ENCODE measurements at places on chromosomes 12 and 14.

DNA sequence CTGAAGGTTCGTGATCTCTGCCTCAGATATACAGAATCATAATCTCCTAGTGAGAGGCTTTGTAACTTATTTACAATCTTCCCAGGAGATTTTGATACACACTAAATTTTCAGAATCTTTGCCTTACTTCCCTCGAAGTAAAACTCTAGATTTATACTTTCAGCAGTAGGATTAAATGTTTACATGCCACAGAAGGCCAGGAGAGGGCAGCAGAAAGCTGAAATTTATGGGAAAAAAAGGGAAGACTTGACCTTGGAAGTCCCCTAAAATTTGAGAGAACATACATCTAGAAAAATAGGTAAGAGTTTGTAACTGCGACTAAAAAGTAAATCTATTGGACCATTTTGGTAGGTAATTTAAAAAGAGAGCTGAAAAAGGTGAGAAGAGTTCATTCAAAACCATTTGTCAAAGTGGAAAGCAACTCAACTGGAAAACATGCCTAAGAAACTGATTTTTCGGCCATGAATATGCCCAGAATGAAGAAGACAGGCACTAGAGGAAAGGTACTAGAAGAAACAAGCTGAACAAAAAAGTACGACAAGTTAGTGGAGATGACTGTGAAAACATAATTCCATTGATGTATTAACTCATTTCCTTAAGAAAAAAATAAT is 242.0 kb upstream of the MDGA2 start:
- DNase-seq, result no peak

GRCh38 chr12:122021822-122022392 is at the start of gene BCL7A:
Gene BCL7A, plus strand, starts transcription at chr12:122021884. Its CDS starts 208 bp downstream, at chr12:122022092.
- peak; percentile 31 for DNase-seq

DNA sequence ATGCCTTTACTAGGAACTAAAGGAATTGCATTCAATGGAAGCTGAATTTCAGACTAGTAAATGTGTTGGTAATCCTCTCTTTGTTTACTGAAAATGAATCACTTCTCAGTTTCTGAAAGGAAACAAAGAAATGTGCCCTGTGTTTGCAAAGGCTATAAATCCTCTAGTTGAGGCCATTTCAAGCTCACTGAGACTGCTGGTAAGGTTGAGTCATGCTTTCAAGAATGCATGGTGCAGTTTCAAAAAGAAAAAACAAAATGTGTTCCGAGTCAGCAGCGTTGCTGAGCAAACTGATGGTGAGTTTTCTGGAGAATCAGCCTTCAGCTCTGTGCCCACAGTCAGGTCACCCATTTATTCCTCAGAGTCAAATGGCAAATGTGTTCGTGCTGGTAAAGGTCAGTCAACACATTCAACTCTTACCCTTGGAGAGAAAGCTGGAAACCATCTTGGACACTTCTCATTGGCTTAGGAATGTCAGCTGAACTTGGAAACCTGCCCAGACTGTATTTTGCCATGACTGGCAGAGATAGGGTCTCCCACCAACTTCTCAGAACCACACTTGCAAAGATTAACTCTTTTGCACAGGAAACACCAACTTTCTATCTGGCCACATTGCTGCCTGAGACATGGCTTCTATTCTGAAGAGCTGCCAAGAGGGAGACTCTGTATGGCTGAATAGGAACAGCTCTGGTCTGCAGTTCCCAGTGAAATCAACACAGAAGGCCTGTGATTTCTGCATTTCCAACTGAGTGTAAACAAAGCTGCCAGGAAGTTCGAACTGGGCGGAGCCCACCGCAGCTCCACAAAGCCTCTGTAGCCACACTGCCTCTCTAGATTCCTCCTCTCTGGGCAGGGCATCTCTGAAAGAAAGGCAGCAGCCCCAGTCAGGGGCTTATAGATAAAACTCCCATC is 484.4 kb downstream of the ATP23 start:
- no peak for DNase-seq

- DNase-seq, result no peak
Measured at GRCh38 chr14:30252151-30252550, 306.8 kb upstream of the G2E3 start.

DNA sequence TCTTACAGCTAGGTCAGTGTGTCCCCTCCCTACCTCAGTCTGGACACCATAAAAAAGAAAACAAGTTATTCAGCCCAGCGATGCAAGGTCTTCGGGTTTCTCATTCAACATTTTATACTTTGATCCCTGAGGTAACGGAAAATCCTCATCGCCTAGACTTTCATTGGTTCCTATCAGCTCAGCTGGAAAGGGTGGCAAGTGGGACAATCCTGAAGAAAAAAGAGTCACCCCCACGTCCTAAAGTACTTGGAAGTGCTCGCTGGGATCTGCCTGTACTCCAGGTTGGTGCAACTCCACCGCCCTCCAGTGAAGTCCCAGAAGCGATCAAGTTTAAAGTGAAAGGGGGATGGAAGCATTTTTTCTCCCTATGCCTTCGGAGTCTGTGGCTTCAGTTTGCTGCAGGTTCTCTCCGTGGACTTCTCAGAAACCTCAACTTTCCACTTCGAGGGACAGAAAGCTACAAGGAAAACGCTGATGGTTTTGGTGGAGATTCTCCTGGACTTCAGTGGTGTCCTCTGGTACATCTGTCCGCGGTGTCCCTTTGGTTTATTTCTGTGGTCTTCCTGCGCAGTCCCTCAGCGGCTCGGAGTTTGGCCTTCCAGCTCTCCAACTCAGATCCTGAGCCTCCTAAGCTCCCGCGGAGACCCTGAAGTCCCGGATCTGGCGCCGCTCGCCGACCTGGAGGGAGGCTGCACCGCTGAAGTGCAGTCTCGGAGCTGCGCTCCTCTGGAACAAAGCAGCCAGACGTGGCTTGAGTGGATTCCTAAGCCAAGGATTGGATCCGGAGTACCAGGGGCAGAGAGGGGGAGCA is 1.8 kb upstream of the LRFN5 start:
- DNase-seq, result no peak

DNA sequence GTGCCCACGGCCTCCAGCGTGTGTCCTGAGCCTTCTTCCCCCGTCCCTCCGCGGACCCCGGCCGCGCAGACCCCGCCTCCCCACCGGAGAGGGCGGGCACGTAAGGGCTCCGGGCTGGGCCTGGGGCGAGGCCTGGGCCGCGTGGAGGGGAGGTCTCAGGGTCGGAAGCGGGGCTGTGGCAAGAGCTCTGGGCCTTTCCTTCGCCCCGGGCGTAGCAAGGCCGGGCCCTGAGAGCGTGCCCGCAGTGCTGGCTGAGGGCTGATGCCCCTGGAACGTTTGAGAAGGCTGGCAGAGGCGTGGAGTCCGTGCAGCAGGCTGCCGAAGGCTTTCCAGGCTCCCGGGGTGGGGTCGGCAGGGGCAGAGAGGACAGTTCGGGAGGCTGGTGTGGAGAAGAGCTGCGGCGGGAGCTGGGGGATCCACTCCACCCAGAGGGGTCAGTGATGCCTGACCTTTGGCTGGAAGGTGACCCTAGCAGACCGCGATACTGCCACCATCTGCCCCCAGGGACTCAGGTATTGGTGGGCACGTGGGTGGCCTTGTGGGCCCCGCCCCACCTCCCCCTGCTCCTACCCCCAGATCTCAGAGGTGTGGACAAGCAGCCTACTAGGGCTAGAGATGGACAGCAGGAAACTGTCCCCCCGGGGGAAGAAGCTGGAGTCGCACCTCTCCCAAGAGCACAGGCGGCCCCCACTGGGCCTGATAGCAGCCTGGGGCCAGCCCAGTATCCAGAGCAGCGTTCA is 558 bp downstream of the TEX22 start:
- no peak for DNase-seq

DNA sequence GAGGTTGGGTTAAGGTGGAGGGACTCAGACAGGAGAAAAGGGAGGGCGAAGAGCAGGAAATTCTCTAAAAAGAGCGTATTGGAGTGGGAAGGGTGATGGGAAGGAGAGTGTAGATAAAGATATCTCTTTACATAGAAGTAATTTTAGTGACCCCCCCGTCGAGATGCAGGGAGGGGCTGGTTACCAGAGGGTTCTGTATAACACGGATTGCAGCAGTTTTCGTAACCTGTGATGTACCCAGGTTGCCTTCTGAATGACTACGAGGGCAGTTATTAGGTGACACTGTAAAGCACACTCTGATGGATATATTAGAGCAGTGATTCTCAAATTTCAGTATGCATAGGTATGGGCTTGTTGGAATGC is 443 bp downstream of the DNAL1 start:
- no peak for DNase-seq

- no peak for DNase-seq
Measured at GRCh38 chr14:73725116-73726024, 11.2 kb upstream of the PNMA1 start.

DNA sequence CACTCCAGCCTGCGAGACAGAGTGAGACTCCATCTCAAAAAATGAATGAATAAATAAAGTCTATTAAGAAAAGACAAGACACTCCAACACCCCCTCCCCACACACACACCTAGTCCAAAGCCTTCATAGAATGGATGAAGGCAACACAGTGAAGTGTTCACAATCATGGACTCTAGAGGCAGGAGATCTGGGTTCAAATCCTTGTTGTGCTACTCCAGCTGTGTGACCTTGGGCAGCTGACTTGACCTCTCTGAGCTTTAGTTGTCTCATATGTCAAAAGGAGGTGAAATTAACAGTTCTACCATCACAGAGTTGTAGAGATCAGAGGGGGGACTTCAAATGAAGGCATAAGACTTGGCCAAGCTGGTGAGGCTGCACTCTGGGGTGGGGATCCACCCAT is 95.8 kb upstream of the MAP1LC3B2 start:
- DNase-seq, result no peak

GRCh38 chr12:96495841-96496545 is 6.6 kb downstream of the CFAP54 start:
- DNase-seq, result no peak

GRCh38 chr12:6555018-6555691 is 687 bp downstream of the IFFO1 start:
- DNase-seq, result no peak

GRCh38 chr14:76937181-76938091 is 91.1 kb downstream of the IRF2BPL start:
- DNase-seq, result no peak

Data from T follicular helper cell (primary cell).